ENCODE measurements at places on chromosomes 11 and 22.

GRCh38 chr11:75301131-75301530 is 50.3 kb downstream of the ARRB1 start:
- DNase-seq = no peak

DNA sequence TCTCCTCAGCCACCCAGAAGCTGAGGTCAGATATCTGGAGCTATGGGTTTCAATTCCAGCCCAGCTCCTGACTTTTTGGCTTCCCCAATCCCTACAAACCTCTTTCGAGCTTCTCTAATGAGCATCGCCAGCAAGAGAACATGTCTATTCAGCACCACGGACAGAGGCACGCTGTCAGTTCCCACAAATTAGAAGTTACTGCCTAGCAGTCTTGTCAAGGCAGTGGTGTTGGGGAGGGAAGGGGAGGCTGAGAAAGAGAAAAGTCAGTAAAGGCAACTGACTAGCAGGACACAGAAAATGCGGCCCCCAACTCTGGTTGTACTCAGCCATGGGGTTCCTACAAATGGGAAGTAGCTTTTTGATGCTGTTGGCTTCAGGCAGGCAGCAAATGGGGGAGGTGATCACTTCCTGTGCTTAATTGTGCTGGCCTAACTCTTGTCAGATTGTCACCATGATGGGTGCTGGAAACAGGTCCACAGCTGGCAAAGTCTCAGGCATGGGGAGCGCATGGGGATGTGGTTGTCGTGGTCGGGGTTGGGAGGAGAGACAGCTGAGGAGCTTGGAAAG is 205.9 kb downstream of the ST3GAL4 start:
- DNase-seq = no peak

DNA sequence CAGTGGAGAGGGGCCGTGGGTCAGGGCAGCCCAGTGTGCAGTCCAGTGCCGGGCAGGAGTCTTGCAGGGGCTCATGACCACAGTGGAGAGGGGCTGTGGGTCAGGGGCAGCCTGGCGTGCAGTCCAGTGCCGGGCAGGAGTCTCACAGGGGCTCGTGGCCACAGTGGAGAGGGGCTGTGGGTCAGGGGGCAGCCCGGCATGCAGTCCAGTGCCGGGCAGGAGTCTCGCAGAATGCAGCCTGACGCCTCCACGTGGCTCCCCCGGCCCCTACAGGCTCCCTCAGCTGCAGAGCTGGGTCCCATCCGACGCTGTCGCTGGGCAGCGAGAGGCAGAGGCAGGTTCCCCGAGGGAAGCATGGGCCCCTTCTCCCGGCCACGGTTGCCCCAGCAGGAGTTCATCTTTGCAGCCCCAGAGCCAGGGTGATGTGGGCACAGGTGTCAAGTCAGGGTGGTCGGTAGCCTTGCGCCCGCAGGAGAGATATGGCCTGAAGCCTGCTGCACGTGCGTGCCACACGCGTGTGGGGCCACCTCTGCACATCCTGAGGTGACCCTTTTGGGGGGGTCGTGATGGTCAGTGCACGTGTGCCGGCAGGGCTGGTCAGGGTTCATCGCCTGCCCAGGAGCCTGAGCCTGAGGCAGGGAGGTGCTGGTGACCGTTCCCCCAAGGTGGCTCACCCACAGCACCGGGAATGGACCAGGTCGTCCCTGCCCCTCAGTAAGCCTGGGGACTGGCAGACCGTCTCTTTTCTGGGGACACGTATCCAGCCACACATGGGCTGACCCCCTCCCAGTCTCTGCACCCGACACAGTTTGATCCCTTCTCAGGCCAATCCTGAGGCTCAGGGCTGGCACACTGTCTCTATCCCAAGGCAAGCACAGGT is 2.9 kb downstream of the IFITM5 start:
- DNase-seq = no peak

- DNase-seq = no peak
These were observed 1.8 kb downstream of the BSCL2 start for GRCh38 chr11:62705413-62705812.

DNA sequence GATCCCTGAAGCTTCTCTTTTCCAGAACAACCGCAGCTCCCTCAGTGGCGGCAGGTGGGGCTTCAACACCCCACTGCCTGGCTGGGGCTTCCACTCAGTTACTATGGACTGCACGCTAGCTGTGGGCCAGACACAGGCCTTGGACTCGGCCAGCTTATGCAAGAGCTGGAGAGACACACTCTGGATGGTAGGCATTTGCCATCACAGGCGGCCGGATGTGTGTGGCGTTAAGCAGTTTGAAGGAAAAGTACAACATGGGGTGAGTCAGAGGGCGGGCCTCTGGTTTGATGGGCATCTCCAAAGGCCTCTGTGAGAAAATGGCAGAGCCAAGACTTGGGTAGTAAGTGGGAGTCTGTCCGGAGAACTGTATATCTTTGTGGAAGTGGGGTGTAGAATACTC is 17.6 kb downstream of the KCNJ4 start:
- DNase-seq = no peak

Data from stimulated activated effector memory CD8-positive, alpha-beta T cell treated with anti-CD3 and anti-CD28 coated beads, Interleukin-12 subunit alpha, Interleukin-12 subunit beta, amount 100 ng/mL, for 72 hours (primary cell).